ENCODE measurements at places on chromosomes 4 and X. TPM values are rescaled to one million over a fixed set of nuclear protein-coding genes. Genes with fewer than 3 reads are reported as not detected.

GRCh38 chr4:189022440-189023035 lies 883.3 kb downstream of the TRIML1 start:
- no peaks in the 10 kb centered on the region for H3K4me1 ChIP-seq
- no peaks in the 10 kb centered on the region for H3K27me3 ChIP-seq
- H3K4me3 ChIP-seq: no peak overlapping the region
- H3K27ac ChIP-seq: no peak overlapping the region

DNA sequence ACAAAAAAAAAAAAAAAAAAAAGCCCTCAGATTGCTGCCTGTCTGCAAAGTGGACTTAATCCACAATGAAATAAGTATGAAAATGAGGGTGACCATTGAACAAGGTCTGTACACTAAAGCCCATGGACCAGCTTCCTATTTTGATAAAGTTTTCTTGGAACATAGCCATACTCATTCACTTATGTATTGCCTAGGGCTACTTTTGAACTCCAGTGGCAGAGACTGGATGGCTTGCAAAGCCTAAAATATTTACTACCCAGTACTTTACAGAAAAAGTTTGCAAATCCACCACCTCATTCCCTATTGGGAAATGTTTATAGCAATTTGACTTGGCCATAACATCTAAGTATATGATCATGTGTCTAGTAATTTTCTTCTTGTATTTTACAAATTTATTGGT lies 481.7 kb downstream of the NAF1 start:
- H3K36me3 ChIP-seq: no peaks in the 10 kb centered on the region
- H3K27ac ChIP-seq: no peak overlapping the region
- H3K4me3 ChIP-seq: no peak overlapping the region
- no peak for DNase-seq
- no peaks in the 10 kb centered on the region for H3K27me3 ChIP-seq
- H3K4me1 ChIP-seq: no peaks in the 10 kb centered on the region

- DNase-seq: no peak
- H3K27me3 ChIP-seq: peaks cover 4% of the 10 kb centered on the region
- H3K27ac ChIP-seq: no peak overlapping the region
These were observed 162.0 kb upstream of the GATB start for GRCh38 chr4:151922811-151923210.

- no peak for DNase-seq
- no peaks in the 10 kb centered on the region for H3K27me3 ChIP-seq
- H3K27ac ChIP-seq: no peak overlapping the region
- H3K4me1 ChIP-seq: no peaks in the 10 kb centered on the region
- H3K36me3 ChIP-seq: no peaks in the 10 kb centered on the region
- H3K4me3 ChIP-seq: no peak overlapping the region
These were observed 42.4 kb downstream of the DCUN1D4 start for GRCh38 chr4:51885363-51885762.

DNA sequence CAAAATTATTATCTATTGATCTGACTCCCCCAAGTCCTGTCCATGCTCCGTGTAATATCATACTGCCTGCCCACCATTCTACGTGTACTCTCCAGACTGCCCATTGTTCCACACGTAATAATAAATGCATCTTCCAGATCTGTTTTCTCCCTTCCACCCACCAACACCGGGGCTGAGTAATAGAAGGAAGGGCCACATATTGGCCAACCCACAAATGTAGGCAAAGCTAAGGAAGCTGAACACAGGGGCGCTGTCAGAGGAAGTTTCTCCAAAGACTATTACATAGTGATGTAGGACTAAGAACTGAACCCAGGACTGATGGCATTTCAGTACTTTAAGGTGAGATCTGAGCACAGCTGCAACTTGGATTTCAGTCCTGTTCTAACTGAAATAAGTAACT lies 135.8 kb upstream of the GUCY1A1 start:
- H3K36me3 ChIP-seq: no peaks in the 10 kb centered on the region
- H3K27me3 ChIP-seq: no peaks in the 10 kb centered on the region
- DNase-seq: no peak
- H3K27ac ChIP-seq: no peak overlapping the region
- no peaks in the 10 kb centered on the region for H3K4me1 ChIP-seq

DNA sequence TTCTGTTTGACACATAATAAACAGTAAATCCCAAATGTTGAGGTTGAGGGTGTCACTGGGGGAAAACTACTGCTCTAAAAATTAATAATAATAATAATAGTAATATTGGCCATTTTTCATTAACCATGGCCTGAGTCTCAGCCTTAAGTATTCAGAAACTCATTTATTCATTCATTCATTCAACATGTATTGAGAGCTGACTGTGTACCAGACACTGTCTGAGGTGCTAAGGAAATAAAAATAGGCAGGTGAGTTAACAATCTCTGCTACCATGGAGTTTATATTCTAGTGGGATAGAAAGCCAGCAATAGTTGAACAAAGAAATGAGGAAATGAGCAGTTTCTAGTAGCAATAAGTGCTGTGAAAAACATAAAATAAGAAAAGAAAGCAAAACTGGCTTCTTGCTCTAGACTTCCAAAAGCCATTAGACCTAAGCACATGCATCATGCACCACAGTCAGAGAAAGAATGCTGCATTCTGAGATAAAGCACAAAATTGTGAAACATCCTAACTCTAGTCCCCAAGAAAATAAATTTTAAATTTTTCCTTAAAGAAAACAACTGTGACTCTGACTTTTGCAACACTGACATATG lies 278.7 kb downstream of the RCHY1 start:
- H3K4me1 ChIP-seq: no peaks in the 10 kb centered on the region
- no peak overlapping the region for H3K4me3 ChIP-seq
- no peak overlapping the region for H3K27ac ChIP-seq
- no peaks in the 10 kb centered on the region for H3K36me3 ChIP-seq

DNA sequence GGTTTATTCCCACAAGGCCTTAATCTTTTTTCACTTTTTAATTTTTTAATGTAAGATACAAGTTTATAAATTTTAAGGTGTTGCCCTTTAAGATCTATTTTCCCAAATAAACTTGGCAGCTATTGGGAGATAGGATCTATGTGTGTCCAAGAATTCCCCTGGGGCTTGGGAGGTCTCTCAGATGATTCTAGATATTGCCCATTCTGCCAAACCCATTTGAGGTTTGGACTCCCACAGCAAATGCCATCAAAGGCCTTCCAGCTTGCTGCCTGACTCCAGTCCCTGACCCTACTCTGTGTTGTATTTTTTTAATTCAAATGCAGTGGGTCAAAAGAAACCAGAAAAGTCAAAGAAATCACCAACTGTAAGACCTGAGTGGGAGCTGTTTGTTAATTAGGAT lies 120.0 kb upstream of the CHRDL1 start:
- no peaks in the 10 kb centered on the region for H3K4me1 ChIP-seq
- no peak overlapping the region for H3K4me3 ChIP-seq
- no peak overlapping the region for H3K27ac ChIP-seq
- H3K27me3 ChIP-seq: no peaks in the 10 kb centered on the region

DNA sequence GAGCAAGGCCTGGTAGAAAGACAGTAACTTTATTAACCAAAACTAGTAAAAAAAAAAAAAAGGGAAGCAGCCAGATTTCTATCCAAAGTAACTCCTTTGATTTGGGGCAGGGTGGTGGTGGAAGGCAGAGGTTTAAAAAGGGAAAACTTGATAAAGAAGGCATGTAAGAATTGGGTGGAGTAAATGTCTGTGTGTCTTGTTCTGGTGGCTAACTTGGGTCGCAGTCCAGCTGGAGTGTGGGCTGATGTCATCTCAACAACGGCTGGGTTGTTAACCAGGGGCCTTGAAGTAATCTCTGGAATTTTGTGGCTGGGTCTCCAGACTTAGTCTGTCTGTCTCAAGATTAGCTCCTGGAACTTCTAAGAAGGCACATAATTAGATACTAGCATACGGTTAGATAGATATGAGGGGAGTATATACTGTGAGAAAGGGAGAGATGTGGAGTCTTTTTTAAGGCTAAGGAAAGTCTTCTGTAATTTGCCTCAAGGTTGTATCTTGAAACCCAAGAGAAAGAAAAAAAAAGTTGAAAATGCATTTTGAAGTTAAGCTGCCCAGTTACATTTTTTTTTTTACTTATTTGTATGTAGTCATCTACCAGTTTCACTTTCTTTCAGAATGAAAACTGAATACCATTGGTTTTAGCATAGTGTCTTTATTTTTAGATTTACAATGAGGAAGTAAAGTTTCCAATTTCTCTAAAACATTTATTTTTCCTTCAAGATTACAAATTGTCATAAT lies 48.3 kb downstream of the MTHFD2L start:
- no peak for DNase-seq
- H3K27me3 ChIP-seq: no peaks in the 10 kb centered on the region
- no peak overlapping the region for H3K4me3 ChIP-seq
- H3K4me1 ChIP-seq: peaks cover 2% of the 10 kb centered on the region
- no peak overlapping the region for H3K27ac ChIP-seq

DNA sequence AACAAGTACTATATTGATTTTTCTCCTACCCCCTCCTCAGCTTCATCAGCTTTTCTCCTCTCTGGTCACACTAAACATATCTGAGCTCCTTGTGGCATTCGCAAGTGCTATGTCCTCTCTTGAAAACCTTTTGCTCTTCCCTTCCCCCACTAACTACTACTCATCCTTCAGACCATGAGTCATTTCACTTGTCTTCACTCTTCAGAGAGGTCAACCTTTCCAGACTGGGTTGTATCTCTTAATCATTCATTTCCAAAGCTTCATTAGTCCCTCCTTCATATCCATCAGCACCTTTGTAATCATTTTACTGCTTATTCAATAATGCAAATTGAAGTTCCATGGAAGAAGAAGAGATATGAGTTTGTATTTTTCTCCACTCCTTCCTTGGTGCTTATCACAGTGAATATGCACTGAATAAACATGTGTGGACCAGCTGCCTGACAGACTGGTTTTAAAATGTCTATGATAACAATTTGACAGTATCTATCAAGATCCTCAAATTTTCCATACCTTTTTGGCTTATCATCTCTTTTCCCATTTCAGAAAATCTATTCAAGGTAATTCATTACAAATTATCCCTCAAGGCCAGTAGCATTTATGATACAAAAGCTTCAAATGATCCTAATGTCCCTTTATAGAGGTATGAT lies 28.4 kb downstream of the DDX60L start:
- H3K27ac ChIP-seq: no peak overlapping the region
- H3K4me3 ChIP-seq: no peak overlapping the region
- no peaks in the 10 kb centered on the region for H3K36me3 ChIP-seq
- DNase-seq: no peak
- H3K4me1 ChIP-seq: no peaks in the 10 kb centered on the region

GRCh38 chrX:156008915-156009314 lies 11.4 kb downstream of the IL9R start:
- H3K4me3 ChIP-seq: no peak overlapping the region
- no peaks in the 10 kb centered on the region for H3K36me3 ChIP-seq
- no peak overlapping the region for H3K27ac ChIP-seq
- H3K27me3 ChIP-seq: no peaks in the 10 kb centered on the region
- DNase-seq: no peak

DNA sequence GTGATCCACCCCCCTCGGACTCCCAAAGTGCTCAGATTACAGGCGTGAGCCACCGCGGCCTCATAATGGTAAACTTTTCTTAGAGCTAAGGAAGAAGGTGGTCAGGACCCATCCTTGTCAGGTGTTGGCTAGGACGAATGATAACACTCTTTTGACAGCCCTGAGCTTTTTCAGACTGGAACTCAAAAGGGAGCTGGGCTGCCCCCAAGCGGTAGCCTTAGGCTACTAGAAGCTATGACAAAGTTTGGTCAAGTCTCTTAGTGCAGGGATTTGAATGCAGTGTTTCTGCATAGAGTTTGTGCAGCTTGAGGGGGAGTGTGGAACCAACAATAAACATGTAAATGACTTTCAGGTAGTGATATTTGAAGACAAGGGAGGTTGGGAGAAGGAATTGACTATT lies 11.8 kb upstream of the HSD17B10 start:
- H3K27me3 ChIP-seq: no peaks in the 10 kb centered on the region
- DNase-seq: no peak
- H3K27ac ChIP-seq: no peak overlapping the region
- H3K4me3 ChIP-seq: no peak overlapping the region

DNA sequence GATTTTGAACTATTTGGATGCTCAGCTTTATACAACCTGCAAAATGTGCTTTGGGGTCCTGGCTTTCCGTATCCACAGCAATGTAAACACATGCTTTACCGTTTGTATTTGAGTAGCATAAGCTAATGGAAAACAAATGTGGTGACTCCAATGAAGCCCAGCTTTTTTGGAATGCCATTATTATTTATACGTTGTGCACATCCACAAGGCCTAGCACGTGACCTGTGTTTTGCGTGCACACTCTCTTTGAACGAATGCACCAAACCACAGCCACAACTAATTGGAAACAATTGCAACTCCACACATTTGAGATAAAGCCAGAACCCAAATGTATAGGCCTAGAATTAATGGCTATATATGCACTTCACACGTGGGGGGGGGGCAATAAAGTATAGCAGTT lies 189.5 kb upstream of the GPC4 start:
- H3K36me3 ChIP-seq: no peaks in the 10 kb centered on the region
- no peaks in the 10 kb centered on the region for H3K27me3 ChIP-seq
- no peak overlapping the region for H3K27ac ChIP-seq
- H3K4me1 ChIP-seq: no peaks in the 10 kb centered on the region
- no peak overlapping the region for H3K4me3 ChIP-seq

DNA sequence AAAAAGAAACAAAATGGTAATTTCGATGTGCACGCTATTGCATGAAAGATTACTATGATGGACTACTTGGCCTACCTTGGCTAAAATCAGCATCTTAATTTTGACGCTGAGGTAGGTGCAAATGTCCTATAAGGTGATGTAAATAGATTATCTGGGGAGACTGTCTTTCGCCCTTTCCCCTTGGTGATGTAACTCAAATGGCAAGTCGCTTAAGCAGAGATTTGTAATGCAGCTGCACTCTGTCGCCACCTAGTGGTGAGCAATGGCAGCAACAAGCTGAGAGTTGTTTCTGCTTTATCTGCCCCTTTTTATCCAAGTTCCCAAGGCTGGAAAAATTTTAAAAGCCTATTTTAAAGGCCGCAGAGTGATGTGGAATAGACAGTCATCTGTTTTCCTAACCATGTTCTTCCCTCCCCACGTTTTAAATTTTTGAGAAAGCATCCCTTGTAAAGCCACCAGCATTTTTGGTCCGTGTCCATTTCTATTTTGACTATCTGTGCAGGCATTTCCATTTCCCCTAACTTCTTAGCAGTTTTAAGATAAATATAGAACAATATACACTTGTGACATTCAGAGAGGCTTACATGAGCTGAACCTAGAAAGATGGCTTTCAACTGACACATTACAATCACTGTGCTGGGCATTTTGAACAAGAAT lies 62.4 kb upstream of the PDLIM3 start:
- H3K36me3 ChIP-seq: no peaks in the 10 kb centered on the region
- no peak overlapping the region for H3K27ac ChIP-seq
- H3K4me1 ChIP-seq: no peaks in the 10 kb centered on the region
- H3K4me3 ChIP-seq: no peak overlapping the region
- no peaks in the 10 kb centered on the region for H3K27me3 ChIP-seq

- H3K4me1 ChIP-seq: peaks cover 4% of the 10 kb centered on the region
- H3K27ac ChIP-seq: no peak overlapping the region
- H3K36me3 ChIP-seq: no peaks in the 10 kb centered on the region
- DNase-seq: no peak
These were observed 31.7 kb downstream of the RBBP7 start for GRCh38 chrX:16838202-16839066.

- no peaks in the 10 kb centered on the region for H3K27me3 ChIP-seq
- no peak for DNase-seq
- H3K36me3 ChIP-seq: no peaks in the 10 kb centered on the region
- H3K27ac ChIP-seq: no peak overlapping the region
These were observed 262.9 kb upstream of the IL1RAPL1 start for GRCh38 chrX:28324321-28324721.

Gene PGAM4
- polyA plus RNA-seq: not detected

Gene UGT2B17
- polyA plus RNA-seq: not detected

Gene GAGE13
- polyA plus RNA-seq: not detected

Gene RASGEF1B
- 3.9 TPM for polyA plus RNA-seq

Gene SLC9B1
- 1.1 TPM for polyA plus RNA-seq

Gene XK
- 1.3 TPM for polyA plus RNA-seq

Gene RRAGB
- polyA plus RNA-seq: 28.2 TPM

Gene CDS1
- 4.3 TPM for polyA plus RNA-seq

Gene EGFL6
- 1.3 TPM for polyA plus RNA-seq

Gene KCNE5
- 0.62 TPM for polyA plus RNA-seq

Gene SCRG1
- 2.5 TPM for polyA plus RNA-seq

Gene CLCN4
- 0.92 TPM for polyA plus RNA-seq

Gene NPNT
- polyA plus RNA-seq: 49.9 TPM
